ENCODE measurements at places on chromosomes 3 and 15. TPM values are rescaled to one million over a fixed set of nuclear protein-coding genes. Genes with fewer than 3 reads are reported as not detected.

Gene ALPK3
- 0.15 TPM for total RNA-seq

Gene DNAJC19
- 59.7 TPM for total RNA-seq

Gene COMMD2
- total RNA-seq: 47.1 TPM

Gene TM2D3
- 40.5 TPM for total RNA-seq

Gene GRAMD1C
- 6.8 TPM for total RNA-seq

Measured in OCI-LY7 (cell line).